Endothelial cell (in vitro differentiated cells): ENCODE measurements at places on chromosomes 1 and 21.

DNA sequence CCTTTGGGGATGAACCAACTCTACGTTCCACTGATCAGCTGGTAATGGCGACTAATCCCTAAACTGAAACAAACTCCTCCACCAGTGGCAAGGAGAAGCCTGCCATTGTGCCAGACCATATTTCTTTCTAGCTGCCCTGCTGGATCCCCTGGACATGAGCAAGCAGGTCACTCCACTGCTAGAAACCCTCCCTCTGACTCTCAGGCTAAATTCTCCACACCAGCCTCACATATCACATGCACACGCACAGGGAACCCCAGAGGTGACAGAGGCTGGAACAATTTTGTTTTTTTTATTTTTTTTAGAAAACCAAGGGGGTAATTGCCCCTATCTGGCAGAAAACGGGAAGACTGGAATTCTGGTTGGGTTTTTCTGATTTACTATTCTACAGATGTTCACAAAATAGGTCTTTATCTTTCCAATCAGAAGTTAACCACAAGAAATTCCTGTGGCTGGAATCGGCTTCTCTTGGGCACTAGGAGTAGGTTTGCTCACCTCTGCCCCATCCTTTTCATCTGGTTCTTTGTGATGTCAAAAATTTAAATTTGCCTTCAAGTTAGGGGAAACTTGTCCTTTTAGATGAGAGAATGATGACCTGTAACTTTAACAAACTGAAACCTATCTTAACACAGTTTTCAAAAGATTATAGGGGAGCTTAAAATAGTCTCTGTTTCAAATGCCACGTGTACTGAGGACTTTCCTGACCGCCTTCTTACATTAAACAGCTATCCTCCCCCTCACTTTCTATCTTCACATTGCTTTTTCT lies 258.1 kb downstream of the SDCCAG8 start:
- no peak for DNase-seq

DNA sequence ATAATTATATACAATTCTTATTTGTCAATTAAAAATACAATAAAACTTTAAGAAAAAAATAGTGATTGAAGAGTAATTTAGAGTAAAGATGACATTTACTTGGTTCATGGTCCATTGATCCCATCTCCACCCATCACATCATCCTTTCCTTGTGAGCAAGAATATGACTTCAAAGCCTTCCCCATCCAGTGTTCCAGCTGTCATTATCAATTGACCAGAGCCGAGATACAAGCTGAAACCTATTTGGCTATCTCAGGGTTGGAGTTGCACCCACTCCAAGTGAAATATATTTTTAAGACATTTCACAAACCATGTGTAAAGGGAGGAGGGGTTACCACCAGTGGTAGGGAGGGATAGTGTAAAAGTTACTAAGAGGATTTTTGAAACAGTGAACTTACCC lies 428.9 kb upstream of the C1orf87 start:
- DNase-seq = no peak

DNA sequence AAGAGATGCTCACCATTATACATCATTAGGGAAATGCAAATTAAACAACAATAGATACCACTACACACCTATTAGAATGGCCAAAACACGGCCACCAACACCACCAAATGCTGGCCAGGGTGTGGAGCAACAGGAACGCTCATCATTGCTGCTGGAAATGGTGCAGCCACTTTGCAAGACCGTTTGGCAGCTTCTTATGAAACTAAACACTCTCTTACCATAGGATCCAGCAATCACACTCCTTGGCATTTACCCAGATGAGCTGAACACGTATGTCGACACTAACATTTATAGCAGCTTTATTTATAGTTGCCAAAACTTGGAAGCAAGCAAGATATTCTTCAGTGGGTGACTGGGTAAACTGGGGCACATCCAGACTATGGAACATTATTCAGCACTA lies 28.9 kb upstream of the ADARB1 start:
- no peak for DNase-seq

GRCh38 chr21:44931137-44931500 lies 8.7 kb upstream of the SLX9 start:
- DNase-seq = no peak

DNA sequence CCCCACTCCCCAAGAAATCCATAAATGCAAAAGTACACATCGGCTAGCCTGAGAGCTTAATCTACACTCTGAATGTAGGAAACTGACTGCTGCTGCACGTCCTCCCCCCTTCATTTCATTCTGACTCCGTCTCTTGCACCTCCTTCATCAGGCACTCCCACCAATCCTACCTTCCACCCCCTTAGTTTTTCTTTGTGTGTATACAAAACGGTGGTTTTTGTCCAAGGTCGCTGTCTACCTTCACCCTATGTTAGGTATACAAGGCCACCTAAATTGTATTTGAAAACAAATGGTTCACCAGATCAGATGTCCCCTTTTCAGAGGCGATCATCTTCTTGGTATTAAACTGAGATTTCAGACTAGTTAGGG lies 1.9 kb downstream of the WDR26 start:
- DNase-seq = no peak

DNA sequence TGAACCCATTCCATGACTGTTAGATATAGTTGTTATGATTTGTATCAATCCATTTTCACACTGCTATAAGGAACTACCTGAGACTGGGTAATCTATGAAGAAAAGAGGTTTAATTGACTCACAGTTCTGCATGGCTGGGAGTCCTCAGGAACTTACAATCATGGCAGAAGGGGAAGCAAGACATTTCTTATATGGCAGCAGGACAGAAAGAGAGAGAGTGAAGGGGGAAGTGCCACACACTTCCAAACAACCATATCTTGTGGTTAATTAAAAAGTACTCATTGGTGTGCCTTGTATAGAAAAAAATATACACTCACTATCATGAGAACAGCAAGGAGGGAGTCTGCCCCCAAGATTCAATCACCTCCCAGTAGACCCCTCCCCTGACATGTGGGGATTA lies 137.6 kb upstream of the NBPF11 start:
- DNase-seq = no peak

GRCh38 chr1:66140072-66140471 lies 347.4 kb downstream of the PDE4B start:
- DNase-seq = no peak

- DNase-seq = no peak
Observed at GRCh38 chr1:61244114-61244513, 161.8 kb downstream of the NFIA start.

DNA sequence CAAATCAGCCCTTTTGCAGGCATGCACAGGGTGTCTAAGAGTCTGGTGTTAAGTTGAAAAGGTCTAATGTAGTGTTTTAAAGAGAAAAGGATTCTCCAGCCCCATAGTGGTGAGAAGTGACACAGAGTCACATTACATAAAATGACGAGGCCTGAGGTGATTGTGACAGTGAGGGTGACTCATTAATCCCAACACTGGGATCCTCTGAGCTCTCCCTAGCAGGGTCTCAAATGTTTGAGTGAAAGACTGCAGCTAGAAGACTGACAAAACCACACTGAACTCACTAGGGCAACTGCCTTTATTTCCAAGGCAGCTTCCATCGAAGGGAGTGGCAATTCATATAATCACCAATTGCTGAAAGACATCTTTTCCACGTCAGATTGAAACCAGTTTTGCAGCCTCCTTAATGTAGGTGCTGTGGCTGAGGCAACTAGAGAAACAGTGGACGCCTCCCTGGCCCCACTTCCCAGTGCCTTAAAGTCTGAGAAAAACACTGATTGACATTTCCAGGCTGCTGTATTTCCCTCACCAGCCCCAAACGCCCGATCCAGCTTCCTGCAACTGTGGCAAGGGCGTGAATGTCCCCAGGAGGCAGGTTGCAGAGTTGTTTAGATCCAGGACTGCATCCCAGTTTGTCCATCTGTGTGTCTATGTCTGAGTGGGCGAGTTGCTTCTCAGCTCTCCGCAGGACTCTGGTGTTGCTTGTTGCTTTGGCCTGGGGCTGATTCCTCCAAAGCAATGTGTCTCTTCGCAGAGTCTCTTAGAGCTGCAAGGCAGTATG lies 81.4 kb downstream of the RUNX1 start:
- DNase-seq = no peak

DNA sequence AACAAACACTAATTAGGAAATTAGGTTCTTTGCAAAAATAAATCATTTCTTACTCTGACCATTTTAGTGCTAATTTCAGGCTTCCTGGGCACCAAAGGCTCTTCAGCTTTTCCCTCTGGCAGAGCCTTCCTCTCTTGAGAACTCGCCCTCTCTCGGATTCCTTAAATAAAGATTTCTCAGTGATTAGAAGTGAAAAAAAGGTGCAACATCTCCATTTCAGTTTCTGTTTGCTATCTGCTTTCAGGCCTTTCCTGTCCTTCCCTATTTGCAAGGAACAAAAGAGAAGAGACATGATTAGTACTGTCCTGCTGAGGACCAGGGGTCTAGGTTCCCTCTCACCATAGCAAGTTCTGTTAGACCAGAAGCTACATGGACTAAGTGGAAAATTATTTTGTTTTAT lies 27.8 kb upstream of the CACYBP start:
- no peak for DNase-seq

DNA sequence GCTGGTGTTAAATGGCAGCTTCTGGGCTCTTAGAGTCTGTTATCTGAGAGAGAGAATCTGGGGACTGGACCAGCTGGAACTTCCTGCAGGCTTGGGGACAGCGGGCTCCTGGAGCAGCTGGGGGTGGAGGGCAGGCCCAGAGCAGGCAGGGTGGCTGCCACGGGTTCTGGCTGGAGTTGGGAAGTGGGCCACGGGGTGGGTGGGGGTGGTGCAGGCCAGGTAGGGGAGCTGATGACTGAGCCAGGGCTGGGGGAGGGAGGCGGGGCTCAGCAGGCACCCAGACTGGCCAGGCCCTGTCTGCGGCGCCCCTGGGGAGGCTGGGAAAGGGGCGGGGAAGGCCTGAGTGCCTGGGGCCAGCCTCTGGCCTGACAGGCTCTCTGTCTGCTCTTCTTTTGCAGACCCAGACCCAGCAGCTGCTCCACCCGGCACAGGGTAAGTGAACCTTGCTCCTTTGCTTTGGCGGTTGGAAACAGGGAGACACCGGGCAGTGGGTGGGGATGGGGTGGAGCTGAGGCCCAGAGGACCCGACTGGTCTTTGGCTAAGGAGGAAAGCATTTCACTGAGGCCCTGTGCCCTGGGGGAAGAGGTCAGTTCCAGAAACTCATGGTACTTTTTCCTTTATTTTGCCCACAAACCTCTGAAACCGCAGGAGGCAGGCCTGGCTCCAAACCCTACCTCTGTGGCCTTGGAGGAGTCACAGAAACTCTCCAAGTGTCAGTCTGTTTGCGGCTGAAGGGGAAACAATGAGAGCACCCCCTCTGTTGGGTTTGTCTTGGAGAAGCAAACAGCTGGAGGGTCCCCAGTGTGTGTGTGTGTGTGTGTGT lies 48.8 kb downstream of the ARHGEF10L start:
- DNase-seq = no peak

GRCh38 chr21:28458446-28458845 lies 534.2 kb downstream of the LTN1 start:
- DNase-seq = no peak

GRCh38 chr21:18228060-18228739 lies 16.4 kb upstream of the CHODL start:
- no peak for DNase-seq

- no peak for DNase-seq
Observed at GRCh38 chr1:171488190-171488929, 3.0 kb downstream of the PRRC2C start.

- no peak for DNase-seq
Observed at GRCh38 chr21:44275041-44275440, 10.6 kb upstream of the AIRE start.

DNA sequence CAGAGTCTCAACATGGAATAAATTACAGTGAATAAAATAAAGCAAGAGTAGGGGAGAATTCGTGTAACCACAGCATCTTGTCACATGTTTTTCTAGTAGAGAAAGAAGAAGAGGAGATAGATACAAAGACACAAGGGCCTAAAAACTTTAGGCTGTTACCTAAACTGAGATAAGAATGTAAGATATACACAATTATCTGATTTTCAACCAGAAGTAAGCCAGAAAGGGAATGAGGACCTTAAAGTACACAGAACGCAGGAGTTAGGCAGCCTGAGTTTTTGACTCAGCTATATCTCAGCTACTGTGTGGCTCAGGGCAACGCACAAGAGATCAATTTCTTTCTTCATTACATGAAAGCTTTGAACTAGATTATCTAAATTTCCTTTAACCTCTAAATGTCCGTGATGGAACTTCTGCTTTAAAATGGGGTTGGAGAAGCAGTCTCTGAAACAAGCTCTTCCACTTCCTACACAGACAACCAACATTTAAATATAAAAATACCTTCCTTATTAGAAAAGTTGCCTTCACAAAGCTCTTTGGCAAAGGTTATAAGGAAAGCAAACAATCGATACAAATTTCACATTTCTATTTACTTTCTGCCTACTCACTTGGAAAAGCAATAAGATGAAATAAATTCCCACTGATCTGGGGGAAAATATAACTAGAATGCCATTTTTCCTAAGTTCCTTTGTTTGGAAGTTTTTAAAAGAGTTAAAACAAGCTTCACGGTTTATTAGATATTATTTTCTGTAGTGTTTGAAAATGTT lies 5.2 kb upstream of the RGS13 start:
- DNase-seq = no peak

DNA sequence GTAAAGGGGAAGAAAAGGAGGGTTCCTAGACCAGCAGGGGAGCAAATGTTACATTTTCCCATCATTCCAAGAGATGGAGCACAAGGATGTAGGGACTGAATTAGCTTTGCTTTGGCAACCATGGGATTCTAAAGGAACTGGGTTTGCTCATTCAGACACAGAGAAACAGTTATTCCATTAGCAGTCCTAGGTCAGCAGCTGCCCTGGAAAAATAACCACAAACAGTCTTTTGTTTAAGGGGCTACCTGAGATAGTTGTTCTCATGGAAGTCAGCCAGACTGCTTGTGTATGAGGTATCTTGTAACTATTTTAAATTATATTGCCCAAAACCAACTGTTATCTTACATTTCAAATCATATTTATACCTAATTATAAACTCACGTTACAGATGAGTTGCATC lies 58.4 kb upstream of the VCAM1 start:
- no peak for DNase-seq

- no peak for DNase-seq
Observed at GRCh38 chr21:44549525-44550211, 1.6 kb downstream of the KRTAP10-2 start.

DNA sequence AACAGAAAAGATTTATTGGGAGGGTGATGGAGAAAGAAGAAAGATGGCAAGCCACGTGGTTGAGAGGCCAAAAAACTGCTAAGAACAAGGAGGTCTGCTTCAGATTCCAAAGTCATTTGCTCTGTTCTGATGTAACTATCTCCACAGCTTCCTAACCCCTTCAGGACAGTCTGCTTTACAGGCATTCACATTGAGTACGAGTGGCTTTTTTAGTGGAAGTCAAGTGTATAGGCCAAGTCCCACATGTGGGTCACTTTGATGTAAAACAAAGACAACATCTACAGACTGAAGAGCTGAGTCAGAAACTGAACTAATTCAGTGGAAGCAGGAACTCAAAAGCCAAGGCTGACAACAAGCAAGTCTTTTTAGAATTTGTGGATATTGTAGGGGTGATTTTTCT lies 128.7 kb upstream of the F3 start:
- DNase-seq = no peak

DNA sequence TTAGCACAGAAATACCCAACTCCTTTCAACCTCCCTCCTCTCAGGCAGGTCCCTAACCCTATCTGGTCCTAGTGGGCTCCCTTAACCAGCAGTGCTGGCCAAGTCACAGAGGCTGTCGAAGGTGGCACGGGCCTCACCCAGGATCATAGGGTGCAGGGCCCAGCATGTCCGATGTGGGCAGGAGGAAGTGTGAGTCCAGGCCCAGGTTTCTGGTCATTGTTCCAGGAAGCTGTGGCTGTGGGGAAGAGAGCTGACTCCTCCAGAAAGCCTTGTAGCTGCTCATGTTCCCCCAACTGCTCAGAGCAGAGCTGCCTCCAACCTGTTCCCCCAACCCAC lies 2.4 kb downstream of the CCDC17 start:
- DNase-seq = no peak

- no peak for DNase-seq
Observed at GRCh38 chr1:36159614-36160387, 3.8 kb downstream of the MAP7D1 start.
